A673 (cell line): ENCODE measurements at places on chromosomes 12 and 14. TPM values are rescaled to one million over a fixed set of nuclear protein-coding genes. Genes with fewer than 3 reads are reported as not detected.

DNA sequence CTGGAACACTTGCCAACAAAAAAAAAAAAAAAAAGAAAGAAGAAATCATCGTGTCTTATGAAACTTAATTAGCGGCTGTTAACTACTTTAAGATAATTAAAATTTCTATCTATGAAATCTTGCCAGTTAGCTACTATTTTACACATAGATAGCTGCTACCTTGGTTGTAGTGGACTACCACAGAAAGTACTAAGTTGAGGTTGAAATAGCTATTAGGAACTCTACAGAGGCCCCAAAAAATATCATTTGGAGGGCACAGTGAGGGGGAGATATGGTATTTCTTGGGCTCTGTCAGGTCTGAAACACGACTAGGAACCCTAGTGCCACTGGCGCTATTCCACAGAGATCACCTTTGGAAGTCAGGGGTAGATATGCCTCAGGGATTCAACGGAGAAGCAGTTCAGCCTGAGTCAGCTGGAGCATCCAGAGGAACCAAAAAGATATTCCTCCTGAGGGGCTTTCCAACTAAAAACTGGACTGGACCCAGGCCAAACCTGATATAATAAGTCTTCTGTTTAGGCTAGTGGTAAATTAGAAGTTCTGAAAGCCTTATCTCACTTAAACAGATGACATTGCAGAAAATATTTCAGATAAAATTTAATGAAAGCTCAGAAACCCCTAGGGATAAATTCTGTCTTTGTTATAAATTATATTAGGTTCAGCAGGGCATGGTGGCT lies 126.1 kb downstream of the EPS8 start:
- DNase-seq = no peak
- H3K27me3 ChIP-seq = no peaks in the 10 kb centered on the region
- peaks cover 7% of the 10 kb centered on the region for H3K4me1 ChIP-seq
- H3K4me3 ChIP-seq = no peak overlapping the region
- H3K36me3 ChIP-seq = no peaks in the 10 kb centered on the region

LRRC23 gene
- total RNA-seq = 7.7 and 13.6 TPM in 2 replicates

- peaks cover 32% of the 10 kb centered on the region for H3K36me3 ChIP-seq
- H3K4me1 ChIP-seq = no peaks in the 10 kb centered on the region
- no peak overlapping the region for H3K27ac ChIP-seq
- no peaks in the 10 kb centered on the region for H3K27me3 ChIP-seq
These were observed 34.5 kb downstream of the USP44 start for GRCh38 chr12:95516757-95517156.

DNA sequence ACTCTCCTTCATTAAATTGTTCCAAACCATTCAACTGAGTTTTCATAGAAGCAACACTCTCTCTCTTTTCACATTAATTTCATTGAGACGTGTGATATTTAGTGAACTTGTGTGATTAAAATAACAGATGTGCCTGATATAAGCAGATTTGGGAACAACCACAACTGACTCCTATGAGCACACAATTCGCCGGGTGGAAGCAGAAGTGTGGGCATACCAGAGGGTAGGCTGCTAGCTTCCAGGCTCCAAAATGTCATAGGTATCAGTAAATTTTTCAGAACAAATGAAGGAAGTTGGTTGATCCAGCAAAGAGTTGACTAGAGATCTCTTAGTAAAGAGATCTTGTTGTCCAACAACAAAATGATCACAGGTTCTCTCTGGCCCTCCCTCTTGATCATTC lies 429.7 kb downstream of the DPF3 start:
- no peak for DNase-seq
- no peak overlapping the region for H3K4me3 ChIP-seq
- no peak overlapping the region for H3K27ac ChIP-seq
- H3K36me3 ChIP-seq = no peaks in the 10 kb centered on the region

- H3K36me3 ChIP-seq = no peaks in the 10 kb centered on the region
- H3K4me1 ChIP-seq = no peaks in the 10 kb centered on the region
- DNase-seq = no peak
- H3K27ac ChIP-seq = no peak overlapping the region
These were observed 25.4 kb downstream of the DPF3 start for GRCh38 chr14:72868500-72868899.

- H3K36me3 ChIP-seq = no peaks in the 10 kb centered on the region
- DNase-seq = no peak
- H3K27me3 ChIP-seq = no peaks in the 10 kb centered on the region
- no peak overlapping the region for H3K27ac ChIP-seq
These were observed 15.4 kb downstream of the TRIM9 start for GRCh38 chr14:51079489-51079888.

DNA sequence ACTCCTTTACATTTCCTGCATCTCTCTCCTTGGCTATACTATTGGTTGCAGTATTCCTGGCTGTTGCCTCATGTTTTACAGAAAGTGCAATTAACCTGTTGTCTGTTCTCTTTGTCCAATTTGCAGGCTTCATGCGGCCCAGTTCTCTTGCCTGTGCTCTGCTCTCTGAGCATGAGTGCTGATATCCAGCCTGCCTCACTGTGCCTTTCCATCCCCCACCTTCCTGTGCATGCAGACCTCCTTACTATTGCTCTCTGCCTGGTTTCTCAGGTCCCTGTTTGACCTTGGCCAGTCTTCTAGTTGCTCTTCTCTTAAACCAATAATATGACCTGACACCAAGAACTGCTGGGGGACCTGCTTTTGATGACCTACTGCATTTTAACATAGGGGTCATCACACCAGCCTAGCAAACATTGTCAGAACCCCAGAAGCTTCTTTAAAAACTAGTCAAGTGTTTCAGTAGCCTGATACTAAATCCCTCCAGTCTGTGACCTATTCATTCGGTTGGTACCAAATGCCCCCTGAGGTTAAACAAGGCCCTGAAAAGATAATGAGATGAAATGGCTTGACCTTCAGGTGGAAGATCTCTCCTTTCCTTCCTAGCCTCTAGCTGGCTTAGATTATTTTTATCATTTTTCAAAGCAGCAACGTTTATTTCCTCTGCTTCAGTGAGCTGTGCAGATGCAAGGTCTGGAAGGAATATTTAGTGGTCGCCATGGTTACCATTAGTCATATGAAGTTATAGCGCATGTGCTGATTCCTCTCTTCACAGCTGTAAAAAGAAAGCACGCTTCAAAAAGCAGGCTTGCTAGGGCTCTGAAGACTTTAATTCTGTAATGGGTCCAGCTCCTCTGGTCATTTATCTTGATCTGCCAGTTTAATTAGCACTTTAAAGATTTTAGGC lies 216.5 kb downstream of the PHLDA1 start:
- no peaks in the 10 kb centered on the region for H3K27me3 ChIP-seq
- DNase-seq = peak; percentile 73
- peaks cover 12% of the 10 kb centered on the region for H3K4me1 ChIP-seq
- no peak overlapping the region for H3K27ac ChIP-seq

KITLG gene
- total RNA-seq = 4.6 and 5.7 TPM in 2 replicates

DNA sequence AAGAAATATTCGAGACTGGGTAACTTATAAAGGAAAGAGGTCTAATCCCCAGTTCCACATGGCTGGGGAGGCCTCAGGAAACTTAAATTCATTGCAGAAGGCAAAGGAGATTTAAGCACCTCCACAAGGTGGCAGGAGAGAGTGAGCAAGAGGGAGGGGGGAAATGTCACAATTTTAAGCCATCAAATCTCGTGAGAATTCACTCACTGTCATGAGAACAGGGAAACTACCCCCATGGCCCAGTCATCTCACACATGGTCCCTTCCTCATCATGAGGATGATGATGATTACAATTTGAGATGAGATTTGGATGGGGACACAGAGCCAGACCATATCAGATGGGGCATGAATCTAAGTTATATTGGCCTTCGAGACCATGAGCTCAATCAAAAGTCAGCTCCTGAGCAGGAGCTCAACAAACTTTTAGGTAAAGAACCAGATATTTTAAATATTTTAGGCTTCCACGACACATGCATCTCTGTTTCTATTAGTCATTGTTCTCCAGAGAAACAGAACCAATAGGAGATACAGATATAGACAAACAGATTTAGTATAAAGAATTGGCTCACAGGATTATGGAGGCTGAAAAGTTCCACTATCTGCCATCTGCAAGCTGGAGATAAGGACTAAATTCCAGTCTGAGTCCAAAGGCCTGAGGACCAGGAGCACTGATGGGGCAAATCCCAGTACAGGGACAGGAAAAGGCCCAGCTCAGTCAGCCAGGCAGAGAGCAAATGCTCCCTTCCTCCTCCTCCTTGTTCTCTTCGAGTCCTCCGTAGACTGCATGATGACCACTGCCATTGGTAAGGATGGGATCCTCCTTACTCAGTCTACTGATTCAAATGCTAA lies 24.9 kb downstream of the DGLUCY start:
- H3K36me3 ChIP-seq = no peaks in the 10 kb centered on the region
- no peaks in the 10 kb centered on the region for H3K27me3 ChIP-seq
- peaks cover 38% of the 10 kb centered on the region for H3K4me1 ChIP-seq
- no peak overlapping the region for H3K4me3 ChIP-seq
- no peak overlapping the region for H3K27ac ChIP-seq

TMEM119 gene
- 1.0 TPM in 1 of 2 replicates, not detected in the other for total RNA-seq

DNA sequence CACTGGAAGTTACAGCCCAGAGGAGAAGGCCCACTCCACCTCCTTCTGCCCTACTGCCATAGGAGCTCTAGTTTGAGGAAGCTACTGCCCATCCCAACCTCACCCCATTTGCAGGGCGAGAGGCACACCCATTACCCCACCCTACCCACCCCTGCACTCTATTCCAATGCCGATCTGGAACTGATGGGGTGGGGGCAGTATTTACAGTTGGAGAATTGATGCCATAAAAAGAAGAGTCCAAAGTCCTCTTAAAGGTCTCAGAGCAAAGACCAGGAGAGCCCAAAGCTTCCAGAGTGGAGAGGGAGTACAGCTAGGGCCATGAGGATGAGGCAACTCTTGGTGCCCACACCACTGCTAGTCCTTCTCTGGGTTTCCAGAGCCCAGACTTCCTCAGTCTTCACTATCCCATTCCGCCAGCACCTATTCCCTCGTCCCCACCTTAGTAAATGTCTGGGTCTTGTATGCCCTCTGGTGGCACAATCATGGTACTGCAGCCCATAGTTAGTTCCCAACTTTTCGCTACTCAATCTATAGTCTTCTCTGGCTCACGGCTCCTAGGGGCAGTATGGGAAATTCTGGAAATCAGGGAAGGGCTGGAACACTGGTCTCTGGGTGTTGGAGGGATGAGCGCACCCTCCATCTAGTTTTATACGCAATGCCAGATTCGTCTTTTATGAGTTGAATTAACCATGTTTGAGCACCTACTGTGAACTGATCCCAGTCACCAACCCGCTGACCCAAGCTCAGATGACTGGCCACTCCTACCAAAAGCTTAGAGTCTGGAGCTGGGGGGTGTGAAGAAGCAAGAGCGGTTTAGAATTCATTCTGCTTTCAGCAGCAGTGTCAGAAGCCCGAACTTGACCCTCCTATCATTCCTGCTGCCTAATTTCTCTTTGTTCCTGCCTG lies 6.9 kb upstream of the ADCY6 start:
- no peak overlapping the region for H3K27ac ChIP-seq
- H3K4me3 ChIP-seq = no peak overlapping the region
- H3K36me3 ChIP-seq = no peaks in the 10 kb centered on the region
- no peaks in the 10 kb centered on the region for H3K27me3 ChIP-seq
- no peaks in the 10 kb centered on the region for H3K4me1 ChIP-seq

DNA sequence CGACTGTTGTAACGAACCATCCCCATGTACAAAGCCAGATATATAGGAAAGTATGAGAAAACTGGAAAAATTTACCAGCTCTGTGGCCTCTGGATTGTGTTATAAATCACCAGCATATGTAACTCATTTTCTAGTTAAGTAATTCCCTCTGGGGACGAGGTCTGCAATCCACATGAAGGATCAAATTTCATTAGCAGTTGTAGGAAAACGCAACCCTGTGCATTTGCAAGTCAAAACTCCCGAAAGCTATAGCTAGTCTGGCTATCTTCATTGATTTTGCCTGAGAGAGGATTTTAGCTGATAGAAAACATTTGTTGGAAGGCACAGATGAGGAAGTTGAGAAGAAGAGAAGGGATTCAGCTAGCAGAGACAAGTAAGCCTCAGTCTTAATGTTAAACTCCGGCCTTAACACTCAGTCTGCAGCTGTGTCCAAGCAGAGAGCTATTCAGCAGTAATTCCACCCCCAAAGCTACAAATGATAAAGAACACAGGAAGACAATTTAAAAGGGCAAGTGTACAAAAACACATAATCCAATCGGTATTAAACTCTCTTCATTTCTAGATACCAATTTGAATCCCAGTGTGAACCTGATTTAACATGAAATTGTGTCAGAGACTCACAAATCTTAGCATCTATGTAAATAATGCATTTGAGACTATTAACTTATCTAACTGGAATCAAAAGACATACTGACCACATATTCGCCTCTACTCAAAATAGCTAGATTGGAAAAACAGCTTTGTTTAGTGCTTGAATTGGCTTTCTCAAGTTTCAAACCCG lies 54.2 kb upstream of the CERS5 start:
- DNase-seq = peak; percentile 94
- peaks cover 21% of the 10 kb centered on the region for H3K4me1 ChIP-seq
- no peaks in the 10 kb centered on the region for H3K36me3 ChIP-seq
- H3K27ac ChIP-seq = peak overlapping the region; percentile 91

TAS2R8 gene
- total RNA-seq = not detected in 2 replicates

KRT83 gene
- total RNA-seq = not detected in 2 replicates

DNA sequence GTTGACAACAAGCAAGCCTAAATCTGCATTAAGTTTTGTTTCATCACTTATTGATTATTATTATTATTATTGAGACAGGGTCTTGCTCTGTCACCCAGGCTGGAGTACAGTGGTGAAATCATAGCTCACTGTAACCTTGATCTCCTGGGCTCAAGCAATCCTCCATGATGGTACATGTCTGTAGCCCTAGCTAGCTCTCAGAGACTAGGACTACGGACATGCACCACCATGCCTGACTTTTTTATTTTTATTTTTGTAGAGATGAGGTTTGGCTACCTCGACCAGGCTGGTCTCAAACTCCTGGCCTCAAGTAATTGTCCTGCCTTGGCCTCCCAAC lies 35.7 kb upstream of the STK38L start:
- H3K36me3 ChIP-seq = no peaks in the 10 kb centered on the region
- H3K4me3 ChIP-seq = no peak overlapping the region
- no peaks in the 10 kb centered on the region for H3K27me3 ChIP-seq
- H3K4me1 ChIP-seq = no peaks in the 10 kb centered on the region
